ENCODE measurements at places on chromosomes 13 and 19.

GRCh38 chr19:33510462-33511194 lies 11.0 kb downstream of the PEPD start:
- DNase-seq: no peak

GRCh38 chr19:57583521-57584416 lies at the start of gene ZIK1:
TSS of gene ZIK1 (plus strand) at chr19:57584145. CDS start at chr19:57584357, 212 bp downstream.
- peak; percentile 85 for DNase-seq

DNA sequence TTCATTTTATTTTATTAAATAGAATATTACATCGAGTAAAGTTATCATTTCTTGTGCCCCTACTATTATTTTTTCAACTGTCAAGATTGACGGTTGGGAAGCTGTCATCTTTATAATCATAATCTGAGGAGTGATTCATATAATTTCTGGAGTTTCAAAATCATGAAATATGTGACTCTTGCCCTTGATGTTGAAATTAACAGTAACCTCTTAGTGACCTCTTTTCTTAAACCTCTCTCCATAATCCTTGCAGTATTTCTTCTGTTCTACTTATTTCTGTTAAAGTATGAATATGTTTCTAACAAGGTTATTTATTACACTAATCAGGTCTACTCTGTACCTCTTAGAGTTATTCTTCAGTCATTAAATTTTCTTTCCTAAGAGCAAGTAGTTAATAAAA lies 663.8 kb downstream of the LIG4 start:
- no peak for DNase-seq

GRCh38 chr19:23394511-23394910 lies 760 bp downstream of the ZNF91 start:
- peak; percentile 35 for DNase-seq

DNA sequence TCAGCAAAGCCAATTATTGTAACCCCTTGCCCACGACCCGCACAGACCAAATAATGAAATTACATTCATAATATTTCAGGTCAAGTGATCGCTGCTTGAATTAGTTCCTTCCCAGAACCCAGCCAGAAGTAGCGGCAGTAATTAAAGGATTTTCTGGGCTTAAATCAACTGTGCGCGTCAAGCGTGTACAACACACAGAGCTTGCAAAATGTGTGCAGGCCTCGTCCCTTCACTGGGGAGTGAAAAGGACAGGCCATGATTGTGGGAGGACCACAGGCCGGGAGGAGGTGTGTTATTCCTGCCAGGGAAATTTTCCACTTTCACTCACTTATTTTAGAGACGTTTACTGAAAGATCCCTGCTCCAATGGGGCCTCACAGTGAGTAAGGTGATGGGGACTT lies 84.9 kb downstream of the CHST8 start:
- no peak for DNase-seq

DNA sequence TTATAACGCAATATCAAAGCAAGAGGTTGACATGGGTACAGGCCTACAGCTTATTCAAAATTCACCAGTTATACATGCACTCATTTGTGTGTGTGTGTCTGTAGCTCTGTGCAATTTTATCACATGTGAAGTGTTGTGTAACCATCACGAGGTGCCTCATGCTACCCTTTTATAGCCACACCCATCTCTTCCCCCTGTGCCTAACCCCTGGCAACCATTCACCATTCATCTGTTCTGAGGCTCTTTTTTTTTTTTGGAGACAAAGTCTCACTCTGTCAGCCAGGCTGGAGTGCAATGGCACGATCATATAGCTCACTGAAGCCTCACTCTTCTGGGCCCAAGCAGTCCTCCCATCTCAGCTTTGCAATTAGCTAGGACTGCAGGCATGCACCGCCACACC lies 78.4 kb downstream of the DPF1 start:
- DNase-seq: no peak

DNA sequence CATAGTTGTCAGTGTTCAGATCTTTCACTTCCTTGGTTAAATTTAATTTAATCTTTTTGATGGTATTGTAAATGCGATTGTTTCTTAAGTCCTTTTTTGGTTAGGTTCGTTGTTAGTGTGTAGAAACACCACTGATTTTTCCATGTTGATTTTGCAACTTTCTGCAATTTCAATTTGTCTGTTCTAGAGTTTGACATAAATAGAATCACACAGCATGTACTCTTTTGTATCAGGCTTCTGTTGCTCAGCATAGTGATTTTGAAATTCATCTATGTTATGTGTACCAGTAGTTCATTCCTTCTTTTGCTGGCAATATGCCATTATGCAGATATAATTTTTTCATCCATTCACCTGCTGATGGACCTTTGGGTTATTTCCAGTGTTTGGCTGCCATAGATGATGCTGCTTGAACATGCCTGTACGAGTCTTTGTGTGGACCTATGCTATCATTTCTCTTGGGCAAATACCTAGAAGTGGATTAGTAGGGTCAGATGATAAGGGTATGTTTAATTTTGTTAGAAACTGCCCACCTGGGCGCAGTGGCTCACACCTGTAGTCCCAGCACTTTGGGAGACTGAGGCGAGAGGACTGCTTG lies 33.1 kb downstream of the BICRA start:
- no peak for DNase-seq

DNA sequence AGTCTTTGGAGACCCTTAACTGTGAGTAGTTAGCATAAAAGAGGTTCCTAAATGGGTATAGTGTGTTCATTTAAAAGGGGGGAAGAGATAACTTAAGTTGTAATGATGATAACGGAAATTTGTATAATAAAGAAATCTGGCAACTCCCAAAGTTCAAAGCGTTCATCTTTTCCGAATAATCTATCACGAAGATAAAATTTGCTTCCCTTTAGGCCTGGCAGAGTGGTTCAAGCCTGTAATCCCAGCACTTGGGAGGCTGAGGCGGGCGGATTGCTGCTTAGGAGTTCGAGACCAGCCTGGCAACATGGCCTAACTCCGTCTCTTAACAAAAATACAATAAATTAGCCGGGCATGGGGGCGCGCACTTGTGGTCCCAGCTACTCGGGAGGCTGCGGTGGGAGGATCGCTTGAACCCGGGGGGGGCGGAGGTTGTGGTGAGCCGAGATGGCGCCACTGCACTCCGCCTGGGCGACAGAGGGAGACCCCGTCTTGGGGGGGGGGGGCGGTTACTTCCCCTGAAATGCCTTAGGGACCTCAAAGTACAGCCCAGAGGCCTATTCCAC lies 934 bp downstream of the N4BP2L2 start:
- peak; percentile 35 for DNase-seq

DNA sequence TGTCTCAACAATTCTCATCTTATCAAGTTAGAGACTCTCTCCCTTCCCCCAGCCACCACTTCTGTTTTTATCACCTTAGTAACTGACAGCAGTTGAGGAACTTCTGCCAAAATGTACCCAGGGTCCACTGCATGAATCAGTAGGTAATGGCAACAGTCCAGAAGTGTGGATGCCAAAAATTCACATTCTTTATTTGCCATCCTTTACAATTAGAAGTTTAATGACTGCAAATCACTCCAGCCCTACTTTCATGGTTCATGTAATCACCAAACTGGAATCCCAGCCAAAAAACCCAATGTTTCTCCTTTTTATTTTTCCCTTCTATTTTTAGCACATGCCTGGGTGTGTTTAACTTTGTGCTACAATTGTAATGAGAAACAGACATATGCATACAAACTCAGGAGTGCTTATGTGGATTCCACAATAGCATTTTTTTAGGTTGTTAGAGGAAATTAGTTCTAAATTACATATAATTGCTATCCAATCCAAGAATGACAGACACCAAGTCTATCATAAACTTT lies 243.5 kb downstream of the RGCC start:
- DNase-seq: no peak

- DNase-seq: no peak
Observed at GRCh38 chr19:44647144-44647543, 3.4 kb downstream of the PVR start.

Measured in activated CD8-positive, alpha-beta memory T cell treated with anti-CD3 and anti-CD28 coated beads, Interleukin-2, amount 50 U/mL, for 4 hours (primary cell).